Right forelimb (tissue), 1 donor: ENCODE measurements at places on chromosomes 6 and 20.

GRCh38 chr6:36116943-36117342 lies 13.4 kb upstream of the MAPK13 start:
- DNase-seq, result no peak

DNA sequence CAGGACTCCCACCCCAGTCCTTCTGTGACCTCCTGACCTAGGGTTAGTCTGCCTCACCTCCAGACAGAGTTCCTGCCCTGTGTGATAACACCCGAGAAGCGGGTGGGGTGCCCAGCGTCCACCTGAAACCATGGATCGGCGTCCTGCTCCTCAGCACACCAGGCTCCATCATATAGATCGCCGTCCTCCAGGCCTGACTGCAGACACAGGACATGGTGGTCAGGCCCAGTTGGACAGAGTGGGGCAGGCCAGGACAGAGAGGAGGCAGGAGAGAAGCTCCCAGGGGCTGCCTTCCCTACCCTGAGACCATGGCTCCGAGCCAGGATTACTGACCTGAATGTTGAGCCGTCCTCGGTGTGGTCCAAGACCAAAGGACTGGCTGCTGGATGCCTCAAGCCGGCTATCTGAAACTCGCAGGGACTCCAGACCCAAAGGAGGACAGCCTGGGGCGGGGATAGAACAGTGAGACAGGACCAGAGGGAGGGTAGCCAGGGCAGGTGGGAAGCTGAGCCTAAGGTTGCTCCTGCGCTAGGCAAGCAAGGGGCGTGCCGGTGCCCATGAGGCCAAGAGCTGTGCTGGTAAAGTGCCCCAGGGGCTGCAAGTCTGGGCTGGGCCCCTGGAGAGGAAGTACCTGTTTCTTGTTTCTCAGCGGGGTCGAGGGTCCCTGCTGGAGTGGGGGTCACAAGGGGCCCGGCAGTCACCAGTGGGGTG lies 2.2 kb downstream of the CPXM1 start:
- DNase-seq, result no peak

DNA sequence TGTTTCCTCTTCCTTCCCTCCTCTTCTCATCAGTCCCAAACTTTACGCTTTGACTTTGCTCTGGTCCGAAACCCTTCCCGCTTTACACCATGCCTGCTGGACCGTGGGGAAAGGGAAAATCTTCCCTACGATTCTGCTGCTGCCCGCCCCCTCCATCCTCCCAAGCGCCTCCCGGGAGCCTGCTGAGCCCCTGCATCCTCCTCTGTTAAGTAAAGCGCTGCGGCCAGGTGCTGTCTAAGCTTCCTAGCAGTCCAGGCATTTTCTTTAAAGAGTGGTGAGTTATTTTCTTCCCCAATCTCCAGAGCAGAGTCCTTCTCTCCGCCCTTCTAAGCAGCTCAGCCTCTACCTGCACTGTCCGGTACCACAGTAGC lies 376.3 kb downstream of the RNGTT start:
- DNase-seq, result no peak

DNA sequence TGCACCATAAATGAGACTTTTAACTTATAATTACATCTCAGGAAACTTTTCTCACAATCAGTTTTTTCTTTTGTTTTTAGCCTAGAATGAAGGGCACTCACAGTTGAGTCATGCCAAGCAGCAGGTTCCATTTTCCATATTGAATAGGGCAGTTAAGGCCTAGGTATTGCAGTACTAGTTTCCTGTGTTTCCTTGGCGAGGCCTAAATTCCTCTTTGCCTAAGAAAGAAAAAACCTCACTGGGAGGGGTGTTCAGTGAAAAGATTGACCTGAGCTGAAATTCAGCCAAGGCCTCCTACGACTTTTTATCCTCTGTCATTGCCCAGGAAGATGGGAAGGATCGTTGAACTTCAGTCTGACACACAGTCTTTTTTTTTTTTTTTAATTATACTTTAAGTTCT lies 85.5 kb downstream of the IMPG1 start:
- DNase-seq, result no peak

- DNase-seq, result no peak
Observed at GRCh38 chr20:4252005-4252404, 236.6 kb upstream of the RNF24 start.
